KBM-7 (cell line): ENCODE measurements at places on chromosomes 16 and 17.

GRCh38 chr17:41773190-41773588 is 13.3 kb downstream of the JUP start:
- DNase-seq: no peak

GRCh38 chr17:4469552-4469951 is 29.1 kb upstream of the SPNS2 start:
- DNase-seq: no peak

- DNase-seq: no peak
Observed at GRCh38 chr17:28346746-28347246, 10.5 kb downstream of the POLDIP2 start.

DNA sequence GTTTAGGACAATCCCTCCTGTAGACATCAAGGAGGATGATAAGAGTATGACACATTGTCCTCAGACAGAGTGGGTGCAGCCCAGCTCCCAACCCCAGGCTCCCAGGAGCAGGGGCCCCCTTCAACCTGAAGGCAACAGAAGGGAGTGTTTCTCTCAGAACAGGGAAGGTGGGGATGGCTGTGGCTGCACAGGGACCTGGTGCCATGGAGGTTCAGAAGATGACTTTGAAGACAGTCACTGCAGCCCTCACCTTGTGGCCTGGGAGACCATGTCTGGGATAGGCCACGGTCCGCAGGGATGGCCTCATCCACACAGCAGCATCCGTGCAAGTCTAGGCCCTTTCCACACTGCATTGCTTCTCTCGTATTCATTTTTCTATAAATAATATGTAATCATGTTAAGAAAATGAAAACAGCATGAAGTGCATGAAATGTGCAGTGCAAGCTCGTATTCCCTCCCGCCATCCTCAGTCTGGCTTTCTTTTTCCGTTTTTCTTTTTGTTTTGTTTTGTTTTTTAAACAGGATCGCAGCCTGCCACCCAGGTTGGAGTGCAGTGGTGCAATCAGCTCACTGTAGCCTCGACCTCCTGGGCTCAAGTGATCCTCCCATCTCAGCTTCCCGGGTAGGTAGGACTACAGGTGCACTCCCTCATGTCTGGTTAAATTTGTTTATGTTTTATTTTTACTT is 71.1 kb downstream of the METRNL start:
- no peak for DNase-seq

- no peak for DNase-seq
Observed at GRCh38 chr17:6641247-6641863, 495 bp downstream of the TXNDC17 start.

DNA sequence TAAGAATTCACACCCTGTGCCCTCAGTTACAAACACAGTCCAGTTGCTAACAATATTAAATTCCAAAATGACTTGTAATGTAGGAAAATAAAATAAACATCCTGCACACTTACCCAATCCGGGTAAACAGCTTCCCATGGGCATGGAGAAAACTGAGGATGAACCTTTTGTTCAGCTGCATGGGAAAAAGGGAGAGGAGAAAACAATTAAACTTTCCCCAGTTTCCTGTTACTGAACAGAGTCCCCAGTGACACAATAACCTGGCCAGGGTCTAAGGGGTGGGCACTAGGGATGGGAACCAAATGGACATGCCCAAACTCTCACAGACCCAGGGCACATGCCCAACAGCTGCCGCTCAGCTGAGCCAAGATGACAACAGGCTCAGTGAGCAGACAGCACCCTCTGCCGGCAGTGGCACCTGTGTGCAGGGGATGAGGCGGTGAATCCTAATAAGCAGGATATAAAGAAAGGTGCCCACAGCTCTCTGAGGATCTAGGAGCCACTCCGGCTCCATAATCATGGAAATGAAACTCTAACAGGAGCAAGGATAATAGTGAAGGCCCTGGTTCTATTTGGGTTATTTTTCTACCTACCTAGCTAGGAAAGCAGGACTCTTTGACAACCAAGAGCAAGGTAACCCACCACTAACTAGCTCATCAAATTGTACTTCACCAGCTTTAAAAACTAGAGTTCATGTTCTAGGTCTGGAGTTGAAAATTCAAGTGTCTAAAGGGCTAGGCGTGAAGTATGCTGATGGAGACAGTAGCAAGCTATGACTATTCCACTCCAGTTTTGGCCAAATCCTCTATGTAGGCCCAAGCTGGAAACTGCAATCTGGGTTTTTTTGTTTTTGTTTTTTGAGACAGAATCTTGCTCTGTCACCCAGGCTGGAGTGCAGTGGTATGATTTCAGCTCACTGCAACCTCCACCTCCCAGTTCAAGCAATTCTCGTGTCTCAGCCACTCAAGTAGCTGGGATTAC is 58.8 kb downstream of the SMG6 start:
- peak; percentile 78 for DNase-seq

DNA sequence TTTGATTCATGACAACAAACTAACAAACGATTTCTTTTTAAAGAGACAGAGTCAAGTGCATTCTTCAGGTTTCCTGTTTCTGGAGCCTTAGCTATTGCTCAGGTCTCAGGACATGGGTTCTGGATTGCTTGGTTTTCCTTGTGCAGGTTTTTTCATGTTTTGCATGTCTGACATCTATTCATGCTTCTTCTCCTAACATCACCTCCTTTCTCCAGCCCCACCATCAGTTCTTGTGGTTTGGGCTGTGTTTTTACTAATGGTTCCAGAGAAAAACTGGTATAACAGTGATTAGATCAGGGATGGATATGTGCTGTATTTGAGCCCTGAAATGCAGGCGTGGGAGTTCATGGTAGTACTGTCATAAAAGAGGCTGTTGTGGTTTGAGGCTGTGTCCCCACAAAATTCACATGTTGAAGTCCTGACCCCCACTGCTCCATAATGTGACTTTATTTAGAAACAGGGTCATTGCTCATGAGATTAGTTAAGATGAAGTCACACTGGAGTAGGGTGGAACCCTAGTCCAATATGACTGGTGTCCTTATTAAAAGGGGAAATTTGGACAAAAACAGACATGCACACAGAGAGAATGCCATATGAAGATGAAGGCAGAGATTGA is 67.9 kb downstream of the IRX6 start:
- DNase-seq: no peak

- DNase-seq: no peak
Observed at GRCh38 chr17:13154398-13154797, 136.6 kb upstream of the ELAC2 start.

DNA sequence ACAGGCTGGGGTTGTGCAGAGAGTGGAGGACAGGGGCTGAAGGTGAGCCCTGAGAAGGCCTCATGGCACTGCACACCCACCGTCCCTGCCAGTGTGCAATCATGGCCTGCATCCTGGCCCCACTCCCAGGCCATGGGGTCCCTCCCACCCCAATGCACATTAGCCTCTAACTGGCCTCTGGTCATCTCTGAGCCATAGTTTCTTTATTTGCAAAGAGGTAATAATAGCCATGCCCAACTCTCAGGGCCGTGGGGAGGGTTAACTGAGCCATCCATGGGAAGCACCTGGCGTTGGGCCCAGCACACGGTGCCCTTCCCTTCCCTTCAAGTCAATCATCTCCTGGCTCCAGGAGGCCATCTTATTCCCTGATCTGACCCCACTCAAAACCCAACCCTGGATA is 10.8 kb upstream of the ITGA3 start:
- DNase-seq: no peak

GRCh38 chr16:86327321-86327720 is 183.0 kb upstream of the FOXF1 start:
- no peak for DNase-seq

- no peak for DNase-seq
Observed at GRCh38 chr16:23398987-23399805, 53.8 kb downstream of the COG7 start.

DNA sequence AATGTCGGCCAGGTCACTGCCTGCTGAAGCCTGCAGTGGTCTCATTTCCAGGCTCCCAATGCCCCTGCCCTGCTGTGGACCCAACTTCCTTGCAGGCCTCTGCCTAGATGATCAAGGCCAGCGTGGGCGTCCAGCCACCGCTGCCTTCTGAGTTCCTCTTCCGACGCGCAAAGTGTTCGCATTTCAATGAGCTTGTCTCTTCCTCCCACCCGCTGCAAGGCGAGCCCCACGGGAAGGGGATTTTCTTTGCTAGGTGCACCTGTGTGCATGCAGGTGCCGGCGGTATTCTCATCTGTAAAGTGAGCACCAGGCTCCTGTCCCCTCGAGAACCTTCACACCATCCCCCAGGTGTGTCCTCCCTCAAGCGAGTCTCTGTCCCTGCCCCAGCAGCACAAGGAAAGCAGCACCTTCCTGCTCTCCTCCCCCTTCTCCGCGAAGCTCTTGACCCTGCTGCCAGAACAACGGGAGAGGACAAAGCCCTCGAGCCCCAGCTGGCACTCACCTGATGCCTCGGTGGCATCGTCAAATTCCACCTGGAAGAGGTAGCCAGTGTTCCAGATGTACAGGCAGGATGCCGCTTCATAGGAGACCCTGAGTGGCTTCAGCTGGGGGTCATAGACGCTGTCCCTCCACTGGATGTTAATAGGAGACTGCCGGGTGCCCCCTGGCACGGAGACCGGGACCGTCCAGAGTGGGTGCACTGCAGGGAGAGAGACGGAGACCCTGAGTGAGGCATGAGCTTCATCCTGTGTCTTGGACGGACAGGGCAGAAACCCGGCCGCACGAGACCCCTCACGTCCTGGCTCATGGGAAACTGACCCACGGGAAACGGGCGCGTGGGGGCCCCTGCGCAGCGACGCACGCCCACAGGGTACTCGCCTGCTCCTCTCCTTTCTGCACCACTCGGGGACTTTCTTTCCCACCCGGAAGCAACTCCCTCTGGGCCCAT is 9.8 kb downstream of the CA5A start:
- DNase-seq: peak; percentile 46

DNA sequence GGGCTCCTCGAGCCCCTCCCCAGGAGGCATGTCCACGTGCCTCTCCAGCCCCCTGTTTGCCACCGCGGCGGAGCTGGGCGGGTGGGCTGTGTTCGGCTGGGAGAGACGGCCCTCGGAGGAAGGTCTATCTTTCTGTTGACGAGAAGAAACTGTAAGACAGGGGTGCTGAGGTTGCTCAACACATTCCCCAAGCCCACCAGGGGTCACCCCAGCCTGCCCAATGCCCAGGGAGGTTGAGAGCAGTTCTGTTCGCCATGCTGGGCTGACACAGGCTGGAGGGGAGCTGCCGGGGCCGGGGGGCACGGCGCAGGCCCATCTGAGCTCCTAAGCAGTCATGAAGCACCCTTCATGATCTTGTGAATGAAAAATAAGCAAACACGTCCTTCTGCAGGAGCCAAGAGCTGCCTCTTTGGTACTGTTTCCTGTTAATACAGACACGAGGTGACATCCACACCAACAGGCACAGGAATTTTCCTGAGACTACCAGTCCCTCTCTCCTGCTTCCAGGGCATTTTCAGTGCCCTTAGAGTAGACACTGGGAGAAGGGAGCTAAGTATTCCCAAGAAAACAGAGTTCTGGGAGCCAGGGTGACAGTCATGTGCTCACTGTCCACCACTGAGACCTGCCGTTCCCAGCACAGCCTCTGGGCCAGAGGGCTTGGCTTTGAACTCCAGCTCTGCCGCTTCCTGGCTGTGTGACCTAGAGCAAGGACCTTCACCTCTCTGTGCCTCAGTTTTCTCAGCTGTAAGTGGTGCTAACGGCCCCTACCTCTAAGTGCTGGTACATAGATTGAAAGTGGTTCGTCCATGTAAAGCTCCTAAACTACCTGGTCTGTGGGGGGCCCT is 9.2 kb downstream of the UBALD2 start:
- no peak for DNase-seq

- no peak for DNase-seq
Observed at GRCh38 chr16:51049276-51049675, 101.8 kb downstream of the SALL1 start.

DNA sequence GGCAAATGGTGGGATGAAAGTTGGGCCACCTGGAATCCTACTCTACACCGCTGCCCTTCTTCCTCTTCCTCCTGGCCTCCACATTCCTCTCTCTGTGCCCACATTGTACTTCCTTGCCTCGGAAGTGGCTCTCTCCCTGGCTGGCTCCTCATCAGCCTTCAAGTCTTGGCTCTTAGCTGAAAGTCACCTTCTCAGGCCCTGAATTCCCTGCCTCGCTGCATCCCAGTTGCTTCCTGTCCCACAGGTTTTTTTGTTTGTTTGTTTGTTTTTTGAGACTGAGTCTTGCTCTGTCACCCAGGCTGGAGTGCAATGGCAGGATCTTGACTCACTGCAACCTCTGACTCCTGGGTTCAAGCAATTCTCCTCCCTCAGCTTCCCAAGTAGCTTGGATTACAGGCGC is 2.6 kb upstream of the PAM16 start:
- no peak for DNase-seq

DNA sequence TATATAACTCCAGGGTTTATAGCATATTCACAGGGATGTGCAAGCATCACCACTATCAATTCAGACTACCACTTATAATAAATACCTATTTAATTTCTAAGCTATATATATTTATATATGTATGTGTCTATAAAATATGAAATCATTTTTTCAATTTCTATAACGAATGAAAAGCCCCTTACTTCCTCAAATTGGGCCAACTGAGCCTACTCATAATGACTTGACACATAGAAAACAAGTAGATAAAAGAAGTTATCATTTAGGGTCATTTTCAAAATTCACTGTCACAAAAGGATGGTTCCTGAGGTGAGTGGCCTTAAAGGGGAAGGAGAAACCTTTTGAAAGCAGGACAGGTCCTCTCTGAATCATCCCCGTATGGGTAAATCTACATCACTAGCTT is 114.1 kb downstream of the ADCY9 start:
- no peak for DNase-seq

DNA sequence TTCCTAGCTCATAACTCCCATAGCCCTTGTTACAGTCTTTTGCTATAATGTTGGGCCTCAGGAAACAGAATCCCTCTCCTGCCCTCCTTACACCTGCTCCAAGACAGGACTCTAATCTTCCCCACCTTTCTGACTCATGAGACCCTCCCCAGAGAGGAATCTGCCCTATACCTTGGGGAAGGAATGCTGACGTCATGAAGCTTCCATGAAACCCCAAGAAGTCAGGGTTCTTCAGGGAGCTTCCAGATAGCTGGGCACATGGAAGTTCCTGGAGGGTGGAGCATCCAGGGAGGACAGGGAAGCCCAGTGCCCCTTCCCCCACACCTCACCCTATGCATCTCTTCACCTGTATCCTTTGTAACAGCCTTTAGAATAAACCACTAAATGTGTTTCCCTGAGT is 285.7 kb downstream of the SOX9 start:
- no peak for DNase-seq
